Activated naive CD4-positive, alpha-beta T cell treated with anti-CD3 and anti-CD28 coated beads, Interleukin-2, amount 50 U/mL, for 16 hours (primary cell): ENCODE measurements at places on chromosomes 1 and 21.

- no peak for DNase-seq
Measured at GRCh38 chr1:204688007-204688406, 2.5 kb upstream of the LRRN2 start.

GRCh38 chr1:118155106-118155505, 29.9 kb downstream of the SPAG17 start:
- DNase-seq = no peak

DNA sequence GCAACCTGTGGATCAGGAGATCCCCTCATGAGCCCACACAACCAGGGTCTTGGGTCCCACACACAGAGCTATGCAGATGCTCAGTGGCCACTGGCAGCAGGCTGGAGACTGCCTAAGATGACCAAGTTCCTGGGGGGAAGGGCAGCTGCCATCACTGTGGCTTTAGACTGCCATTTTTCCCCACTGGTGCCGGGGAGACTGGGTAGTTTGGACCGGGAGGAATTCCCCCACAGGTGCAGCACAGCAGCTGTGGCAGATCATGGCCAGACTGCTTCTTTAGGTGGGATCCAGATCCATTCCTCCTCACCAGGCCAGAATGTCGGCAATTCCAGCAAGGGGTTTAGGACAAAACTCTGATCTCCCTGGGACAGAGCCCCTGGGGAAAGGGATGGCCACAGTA, 45.7 kb upstream of the HIVEP3 start:
- DNase-seq = no peak

DNA sequence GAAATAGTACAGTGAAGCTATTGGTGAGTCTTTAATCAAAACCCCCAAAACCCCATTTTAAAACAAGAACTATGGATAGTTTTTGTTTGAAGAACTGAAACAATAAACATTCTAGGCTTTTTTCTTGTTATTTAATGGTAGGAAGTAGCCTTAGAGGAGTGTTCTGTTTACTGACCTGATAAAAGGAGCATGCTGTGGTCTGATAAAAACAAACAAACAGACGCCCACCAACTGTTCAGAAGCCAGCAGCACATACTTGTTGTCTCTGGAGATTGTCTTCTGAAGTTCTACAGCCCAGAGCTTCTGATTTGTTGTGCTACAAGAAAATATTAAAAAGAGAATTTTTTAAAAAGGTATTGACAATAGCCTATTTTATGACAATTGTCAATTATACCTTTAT, 54.1 kb upstream of the CFAP298 start:
- DNase-seq = no peak

GRCh38 chr1:89607586-89608318, 25.2 kb upstream of the LRRC8C start:
- no peak for DNase-seq

- DNase-seq = peak; percentile 29
Measured at GRCh38 chr1:11550664-11551283, 71.8 kb downstream of the DISP3 start.

DNA sequence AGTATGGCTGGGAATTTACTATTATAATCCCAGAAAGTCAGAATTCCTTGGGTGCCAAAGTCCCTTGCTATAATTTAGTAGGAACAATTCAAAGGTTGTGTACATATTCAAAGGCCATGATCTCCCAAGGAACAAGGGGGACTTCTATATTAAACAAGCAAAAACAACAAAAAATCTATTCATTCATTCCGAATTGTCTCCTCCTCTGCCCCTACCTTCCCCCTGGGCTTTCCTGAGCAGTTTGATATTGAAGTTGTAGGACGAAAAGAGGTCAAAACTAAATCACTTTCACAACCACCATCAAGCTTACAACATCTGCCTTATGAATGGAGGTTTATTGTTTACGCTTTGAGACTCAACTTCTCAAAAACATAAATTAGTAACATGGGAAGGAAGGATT, 35.3 kb upstream of the SOD1 start:
- no peak for DNase-seq

DNA sequence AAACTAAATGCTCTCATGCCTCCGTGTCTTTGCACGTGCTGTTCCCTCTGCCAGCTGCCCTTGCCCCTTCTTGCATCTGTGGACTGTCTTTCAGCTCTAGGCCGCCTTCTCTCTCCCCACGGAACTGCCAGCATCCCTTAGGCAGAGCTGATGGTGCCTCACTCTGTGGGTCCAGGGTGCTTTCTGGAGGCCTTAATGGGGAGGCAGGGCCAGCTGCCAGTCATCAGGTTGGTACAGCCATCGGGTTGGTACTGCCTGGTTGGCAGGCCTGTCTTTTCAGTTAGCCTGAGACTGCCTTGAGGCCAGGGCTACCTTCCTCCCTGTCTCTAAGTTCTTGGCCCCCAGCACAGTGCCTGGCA, 61.4 kb upstream of the TARBP1 start:
- no peak for DNase-seq

DNA sequence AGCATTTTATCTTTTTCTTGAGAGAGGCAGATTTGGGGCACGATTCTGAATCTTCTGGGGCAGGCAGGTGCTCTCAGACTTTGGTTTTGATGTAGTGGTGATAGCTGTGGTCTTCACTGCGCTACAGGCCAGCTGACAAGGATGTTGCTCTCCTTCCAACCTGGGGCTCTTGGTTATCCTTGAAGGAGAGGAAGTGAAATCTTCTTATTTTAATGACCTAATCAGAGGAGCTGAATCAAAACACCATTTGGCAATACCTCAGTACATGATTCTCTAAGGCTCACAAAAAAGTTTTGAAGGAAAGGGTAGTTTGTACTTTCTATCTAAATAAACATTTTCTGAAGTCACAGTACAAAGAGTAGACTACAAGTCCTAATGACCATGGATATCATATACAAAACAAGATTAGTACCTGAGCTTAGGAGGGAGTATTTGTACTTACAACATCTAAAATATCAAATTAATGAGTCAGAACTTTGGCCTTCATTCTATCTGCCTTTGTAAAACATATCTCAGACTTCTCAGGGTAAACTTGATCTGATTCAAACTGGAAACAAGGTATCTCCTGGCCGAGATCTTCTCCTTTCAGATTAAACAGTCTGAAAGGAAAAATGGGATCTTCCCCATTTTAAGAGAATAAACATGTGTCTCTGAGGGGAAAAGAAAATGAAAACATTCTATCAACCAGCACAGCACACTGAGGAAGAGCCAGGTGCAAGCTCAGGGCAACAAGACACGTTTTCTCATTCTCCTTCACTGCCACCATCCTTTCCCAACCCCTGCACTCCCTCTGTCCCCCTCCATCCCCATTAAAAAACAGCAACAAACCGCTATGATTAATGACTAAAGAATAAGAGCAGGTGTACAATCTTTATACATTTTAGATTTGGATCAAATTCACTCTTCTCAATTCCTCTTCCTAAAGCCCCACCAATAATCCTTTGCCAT, 69.2 kb downstream of the SH3GLB1 start:
- DNase-seq = no peak

DNA sequence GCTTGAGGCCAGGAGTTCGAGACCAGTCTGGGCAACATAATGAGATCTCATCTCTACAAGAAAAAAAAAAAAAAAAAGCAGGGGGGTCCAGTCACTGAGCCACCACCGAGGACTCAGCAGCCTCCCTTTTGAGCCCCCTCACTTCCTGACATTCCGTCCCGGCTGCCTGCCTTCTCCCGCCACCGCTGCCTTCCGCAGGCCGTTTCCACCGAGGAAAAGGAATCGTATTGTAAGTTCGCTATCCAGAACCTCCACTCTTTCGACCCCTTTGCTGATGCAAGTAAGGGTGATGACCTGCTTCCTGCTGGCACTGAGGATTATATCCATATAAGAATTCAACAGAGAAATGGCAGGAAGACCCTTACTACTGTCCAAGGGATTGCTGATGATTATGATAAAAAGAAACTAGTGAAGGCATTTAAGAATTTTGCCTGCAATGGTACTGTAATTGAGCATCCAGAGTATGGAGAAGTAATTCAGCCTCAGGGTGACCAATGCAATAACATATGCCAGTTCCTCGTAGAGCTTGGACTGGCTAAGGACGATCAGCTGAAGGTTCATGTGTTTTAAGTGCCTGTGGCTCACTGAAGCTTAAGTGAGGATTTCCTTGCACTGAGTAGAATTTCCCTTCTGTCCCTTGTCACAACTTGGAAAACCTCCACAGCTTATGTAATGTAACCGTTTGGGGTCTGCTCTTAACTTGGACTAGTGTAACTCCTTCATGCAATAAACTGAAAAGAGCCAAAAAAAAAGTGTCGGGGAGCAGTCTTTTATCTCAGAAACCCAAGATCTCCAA, 55.6 kb downstream of the GLUL start:
- no peak for DNase-seq

- no peak for DNase-seq
Measured at GRCh38 chr1:170620164-170620563, 43.8 kb upstream of the PRRX1 start.

GRCh38 chr1:150613061-150613920, 16.1 kb downstream of the ENSA start:
- DNase-seq = peak; percentile 46
